ENCODE measurements at places on chromosomes 3 and 15. TPM values are rescaled to one million over a fixed set of nuclear protein-coding genes. Genes with fewer than 3 reads are reported as not detected.

DNA sequence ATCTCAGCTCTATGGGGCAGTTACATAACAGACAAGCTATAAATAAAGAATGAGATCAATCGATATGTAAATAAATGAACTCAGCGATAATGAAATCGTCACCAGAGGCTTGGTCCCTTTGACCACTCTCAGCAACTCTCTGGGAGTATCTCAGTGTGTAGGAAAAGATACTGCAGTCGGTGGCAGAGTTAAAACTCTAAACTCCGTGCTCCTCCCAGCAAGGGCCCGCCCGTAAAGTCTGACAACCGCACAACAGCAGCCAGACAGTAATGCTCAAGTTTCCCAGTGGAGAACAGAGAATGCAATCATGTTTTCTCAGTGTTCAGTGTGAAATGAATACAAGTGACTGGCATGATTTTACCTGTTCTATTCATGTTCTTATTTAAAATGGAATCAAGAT, 28.3 kb upstream of the IGF1R start:
- H3K4me1 ChIP-seq, result no peaks in the 10 kb centered on the region
- no peaks in the 10 kb centered on the region for H3K36me3 ChIP-seq
- H3K27ac ChIP-seq, result no peak overlapping the region
- no peak overlapping the region for H3K4me3 ChIP-seq
- H3K27me3 ChIP-seq, result peaks cover 88% of the 10 kb centered on the region
- no peak for DNase-seq

DNA sequence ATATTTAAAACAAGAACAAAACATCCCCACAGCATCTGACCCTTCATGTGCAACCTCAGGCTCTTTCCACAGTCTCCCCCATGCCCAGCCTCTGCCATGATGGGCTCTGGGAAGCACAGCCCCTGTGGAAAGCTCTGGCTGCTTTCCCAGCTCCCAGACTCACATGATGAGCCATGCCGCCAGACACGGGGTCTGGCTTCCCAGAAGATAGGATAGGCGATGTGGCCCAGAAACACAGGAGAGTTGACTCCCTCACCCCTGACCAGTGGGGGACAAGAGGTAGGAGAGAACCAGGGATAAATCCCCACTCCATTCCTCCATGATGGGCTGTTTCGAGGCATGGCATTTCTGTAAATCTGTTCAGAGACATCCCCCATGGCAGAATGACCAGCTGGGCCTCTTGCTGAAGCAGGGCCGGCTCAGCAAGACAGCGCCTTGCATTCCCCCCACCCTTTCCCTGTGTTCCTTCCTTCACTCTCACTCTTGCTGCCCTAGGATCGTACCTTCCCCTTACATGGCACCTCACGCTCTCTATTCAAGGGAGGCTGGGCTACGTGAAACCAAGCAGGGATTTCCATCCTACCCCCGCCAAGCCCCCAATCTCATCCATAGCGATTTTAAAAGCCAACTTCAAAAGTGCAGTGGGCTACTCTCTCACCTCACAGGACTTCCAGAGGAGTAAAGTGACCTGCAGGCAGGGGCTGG, 192.4 kb downstream of the ABHD5 start:
- H3K27ac ChIP-seq, result no peak overlapping the region
- no peak overlapping the region for H3K4me3 ChIP-seq
- peaks cover 10% of the 10 kb centered on the region for H3K4me1 ChIP-seq
- H3K36me3 ChIP-seq, result no peaks in the 10 kb centered on the region
- no peak for DNase-seq

DNA sequence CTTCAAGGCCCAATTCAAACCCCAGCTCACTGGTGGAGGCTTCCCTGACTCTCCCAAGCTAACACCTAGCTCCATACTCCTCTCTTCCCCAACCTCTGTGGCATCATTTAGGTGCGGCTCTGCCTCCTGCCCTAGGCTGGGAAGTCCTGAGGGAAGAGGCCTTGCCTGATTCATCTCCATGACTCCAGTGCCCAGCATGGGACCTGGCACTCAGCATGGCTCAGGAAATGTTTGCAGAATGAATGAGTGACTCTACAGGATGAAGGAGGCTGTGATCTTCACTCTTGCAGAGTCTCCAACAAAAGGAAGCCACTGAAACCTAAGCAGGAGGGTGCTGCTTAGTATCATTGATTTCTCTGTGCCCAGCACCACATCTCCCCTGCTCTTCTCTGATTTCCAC, 34.5 kb upstream of the INSYN1 start:
- H3K27ac ChIP-seq, result no peak overlapping the region
- no peaks in the 10 kb centered on the region for H3K4me1 ChIP-seq
- no peak overlapping the region for H3K4me3 ChIP-seq
- DNase-seq, result no peak

DNA sequence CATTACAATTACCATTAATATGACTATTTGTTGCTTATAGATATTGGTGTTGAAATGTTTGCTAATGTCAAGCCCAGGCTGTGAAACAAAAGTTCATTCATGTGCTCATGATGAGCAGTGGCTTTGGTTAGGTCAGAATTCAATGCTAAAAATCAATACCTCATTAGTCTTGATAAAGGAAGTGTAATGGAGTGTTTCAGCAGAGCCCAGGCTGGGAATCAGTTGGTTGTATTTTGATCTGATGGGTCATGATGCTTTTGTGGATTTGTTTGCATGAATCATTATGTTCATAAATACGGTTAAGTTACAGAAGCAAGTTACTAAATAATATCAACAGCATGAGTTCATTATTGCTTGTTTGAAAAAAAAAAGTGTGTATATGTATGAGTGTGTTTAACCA, 13.6 kb upstream of the ZNF774 start:
- H3K36me3 ChIP-seq, result no peaks in the 10 kb centered on the region
- DNase-seq, result peak; percentile 58
- H3K4me1 ChIP-seq, result peaks cover 48% of the 10 kb centered on the region
- H3K27ac ChIP-seq, result peak overlapping the region; percentile 92
- H3K27me3 ChIP-seq, result no peaks in the 10 kb centered on the region

GRCh38 chr3:141129541-141130011, 78.4 kb downstream of the SPSB4 start:
- H3K4me3 ChIP-seq, result no peak overlapping the region
- DNase-seq, result no peak
- peaks cover 6% of the 10 kb centered on the region for H3K27me3 ChIP-seq
- H3K27ac ChIP-seq, result no peak overlapping the region
- no peaks in the 10 kb centered on the region for H3K36me3 ChIP-seq
- no peaks in the 10 kb centered on the region for H3K4me1 ChIP-seq

DNA sequence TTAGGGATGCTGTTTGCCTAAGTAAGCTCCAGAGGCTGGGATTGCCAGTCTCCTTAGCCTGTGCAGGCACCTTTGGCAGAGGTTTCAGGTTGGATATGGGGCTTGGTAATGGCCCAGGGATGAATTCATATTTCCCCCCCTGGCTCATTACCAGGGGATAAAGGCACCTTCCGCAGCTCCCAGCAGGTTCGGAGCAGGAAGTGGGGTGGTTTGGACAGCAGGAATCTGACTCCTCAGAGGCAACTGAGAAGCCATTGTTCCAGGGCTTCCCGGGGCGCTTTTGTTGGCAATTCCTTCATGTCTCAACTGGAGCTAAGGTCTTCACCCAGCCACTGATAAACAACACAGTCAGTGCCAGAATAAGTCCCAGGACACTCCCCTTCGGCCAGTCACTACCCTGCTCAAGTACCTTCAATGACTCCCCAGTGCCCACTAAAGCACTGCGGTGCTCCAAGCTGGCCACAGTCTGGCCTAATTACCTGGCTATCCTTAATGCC, 85.3 kb upstream of the SLC6A6 start:
- H3K27me3 ChIP-seq, result peaks cover 46% of the 10 kb centered on the region
- H3K4me1 ChIP-seq, result no peaks in the 10 kb centered on the region
- H3K36me3 ChIP-seq, result no peaks in the 10 kb centered on the region
- H3K4me3 ChIP-seq, result no peak overlapping the region
- DNase-seq, result peak; percentile 41
- H3K27ac ChIP-seq, result no peak overlapping the region

DNA sequence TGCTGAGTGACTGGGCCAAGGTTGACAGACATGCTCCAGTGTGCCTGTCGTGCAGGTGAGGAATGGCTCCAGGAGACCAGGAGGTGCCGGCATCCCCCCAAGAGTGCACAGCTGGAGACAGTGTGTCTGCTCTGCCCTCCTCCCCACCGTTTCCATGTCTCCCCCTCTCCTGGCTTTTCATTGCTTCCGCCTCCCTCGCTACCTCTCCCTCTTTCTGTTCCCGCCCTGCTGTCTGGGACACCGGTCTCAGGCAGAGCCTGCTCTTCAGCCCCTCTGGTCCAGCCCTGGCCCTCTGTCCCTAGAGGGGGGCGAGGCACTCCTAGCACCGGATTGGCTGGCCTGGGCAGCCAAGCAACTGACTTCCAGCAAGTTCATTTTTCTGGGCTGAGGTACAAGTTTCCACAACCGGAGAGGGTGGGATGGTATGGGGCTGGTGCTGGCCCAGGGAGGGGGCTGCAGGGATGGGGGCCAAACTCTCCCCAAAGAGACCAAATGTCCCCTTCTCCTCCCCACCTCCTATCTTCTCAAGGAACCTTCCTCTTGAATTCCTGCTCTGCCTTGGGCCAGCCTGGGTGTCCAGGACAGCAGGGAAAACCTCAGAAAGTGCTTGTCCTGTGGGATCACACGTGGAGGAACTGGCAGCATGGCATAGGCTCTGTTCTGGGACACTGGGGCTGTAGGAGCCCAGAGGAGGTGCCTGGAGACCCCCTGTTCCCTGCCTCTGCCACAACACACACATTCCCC, 32.6 kb downstream of the PRKCD start:
- H3K4me3 ChIP-seq, result no peak overlapping the region
- no peak for DNase-seq
- peak overlapping the region; percentile 29 for H3K27ac ChIP-seq
- no peaks in the 10 kb centered on the region for H3K27me3 ChIP-seq
- peaks cover 29% of the 10 kb centered on the region for H3K4me1 ChIP-seq
- peaks cover 8% of the 10 kb centered on the region for H3K36me3 ChIP-seq

DNA sequence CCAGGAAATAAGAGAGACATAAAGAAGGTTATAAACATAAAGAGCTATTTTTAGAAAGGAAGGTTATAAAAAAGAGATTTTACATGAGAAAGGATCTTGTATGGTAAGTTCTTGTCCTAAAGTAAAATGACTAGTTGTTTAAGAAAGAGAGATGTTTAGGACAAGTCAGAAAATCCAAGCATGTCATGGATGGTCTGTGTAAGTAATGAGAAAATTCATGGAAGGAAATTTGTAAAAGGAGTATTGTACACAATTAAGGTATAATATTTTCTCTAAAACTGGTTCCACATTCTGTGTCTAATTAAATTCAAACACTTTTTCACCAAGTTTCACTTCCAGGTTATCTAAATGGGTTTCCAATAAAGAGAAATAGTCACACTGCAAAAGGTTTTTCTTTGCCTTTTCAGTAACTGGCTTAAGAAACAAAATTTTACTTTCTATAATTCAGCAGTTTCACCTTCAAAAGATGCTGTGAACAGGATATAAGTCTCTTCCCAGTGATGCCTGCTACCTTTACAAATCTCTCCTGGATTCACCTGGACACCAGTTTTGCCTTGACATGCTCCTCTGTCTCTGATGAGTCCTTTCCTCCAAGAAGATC, 455.7 kb downstream of the ZIC1 start:
- H3K4me1 ChIP-seq, result no peaks in the 10 kb centered on the region
- DNase-seq, result peak; percentile 10
- no peaks in the 10 kb centered on the region for H3K36me3 ChIP-seq
- no peak overlapping the region for H3K27ac ChIP-seq

- H3K27ac ChIP-seq, result peak overlapping the region; percentile 29
- H3K4me3 ChIP-seq, result no peak overlapping the region
- no peaks in the 10 kb centered on the region for H3K27me3 ChIP-seq
- peak; percentile 81 for DNase-seq
Observed at GRCh38 chr15:89383365-89384175, 48.9 kb upstream of the POLG start.

DNA sequence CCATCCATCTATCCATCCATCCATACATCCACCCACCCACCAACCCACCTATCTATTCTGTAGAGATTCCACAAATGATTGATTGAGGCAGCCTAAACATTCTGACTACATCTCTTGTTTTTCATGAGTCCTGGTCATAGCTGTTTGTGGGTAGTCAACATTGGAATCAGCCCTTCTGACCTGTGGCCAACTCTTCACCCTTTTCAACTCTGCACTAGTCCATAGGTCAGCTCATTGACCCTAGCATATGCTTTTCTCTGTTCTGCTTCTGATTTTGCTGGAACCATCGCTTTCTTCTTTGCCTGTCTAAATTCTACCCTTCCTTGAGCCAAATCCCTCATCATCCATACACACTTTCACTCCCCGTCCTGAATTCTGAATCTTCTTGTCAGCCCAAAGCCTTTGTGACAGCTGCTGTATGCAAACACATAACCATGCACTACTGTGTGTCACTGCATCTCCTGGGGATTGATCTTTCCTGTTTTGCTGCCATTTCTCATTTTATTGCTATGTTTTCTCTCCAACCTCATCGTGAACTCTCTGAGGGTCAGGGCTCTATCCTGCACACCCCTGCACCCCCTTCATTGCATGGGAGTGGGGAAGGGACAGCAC, 16.8 kb upstream of the KCTD6 start:
- no peaks in the 10 kb centered on the region for H3K36me3 ChIP-seq
- no peak overlapping the region for H3K4me3 ChIP-seq
- DNase-seq, result no peak
- H3K4me1 ChIP-seq, result peaks cover 22% of the 10 kb centered on the region
- H3K27me3 ChIP-seq, result no peaks in the 10 kb centered on the region

DNA sequence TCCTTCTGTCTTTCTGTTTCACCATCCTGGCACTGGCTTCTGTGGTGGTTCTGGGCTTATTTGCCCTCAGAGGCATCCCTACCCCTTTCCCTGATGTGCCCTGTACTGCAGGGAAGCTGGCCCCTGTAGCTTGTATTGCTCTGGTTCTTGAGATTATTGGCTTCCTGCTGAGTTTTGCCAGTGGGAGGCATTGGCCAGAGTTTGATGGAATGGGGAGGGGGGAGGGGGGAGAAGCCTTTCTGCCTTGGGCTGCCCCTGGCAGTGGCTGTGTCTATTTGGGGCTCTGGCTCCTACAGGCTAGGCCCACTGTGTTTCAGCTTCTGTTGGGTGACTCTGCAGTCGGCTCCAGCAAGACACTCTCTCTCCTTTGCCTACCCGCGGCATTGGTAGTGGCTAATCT, 41.6 kb upstream of the SEMA6D start:
- H3K36me3 ChIP-seq, result no peaks in the 10 kb centered on the region
- H3K4me3 ChIP-seq, result no peak overlapping the region
- no peak for DNase-seq
- no peak overlapping the region for H3K27ac ChIP-seq

DNA sequence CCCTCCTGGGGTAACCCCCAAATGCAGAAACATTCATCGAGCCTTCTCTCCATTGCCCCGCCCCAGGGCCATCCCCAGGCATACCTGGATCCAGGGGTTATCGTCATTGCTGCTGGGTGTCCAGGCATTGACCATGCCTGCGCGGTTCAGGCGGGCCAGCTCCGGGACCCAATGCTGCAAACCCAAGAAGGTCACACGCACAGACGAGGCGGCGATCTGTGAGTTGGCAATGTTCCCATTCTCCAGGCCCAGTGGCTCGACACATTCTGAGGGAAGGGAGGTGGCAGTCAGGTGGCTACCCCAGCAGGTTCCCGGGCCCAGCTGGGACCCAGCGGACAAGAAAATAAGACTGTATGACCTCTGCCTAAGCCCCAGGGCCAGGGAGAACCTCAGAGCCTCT, 6.1 kb downstream of the MFGE8 start:
- H3K4me1 ChIP-seq, result peaks cover 19% of the 10 kb centered on the region
- H3K36me3 ChIP-seq, result no peaks in the 10 kb centered on the region
- no peak overlapping the region for H3K27ac ChIP-seq
- DNase-seq, result no peak
- H3K27me3 ChIP-seq, result no peaks in the 10 kb centered on the region
- H3K4me3 ChIP-seq, result no peak overlapping the region

PIF1 gene
- total RNA-seq, result 43.5 TPM

PRSS50 gene
- not detected for total RNA-seq

NAA80 gene
- total RNA-seq, result 8.7 TPM

GLDN gene
- total RNA-seq, result not detected

MKRN2OS gene
- total RNA-seq, result 7.9 TPM

FRMD5 gene
- 12.2 TPM for total RNA-seq

GLCE gene
- 11.1 TPM for total RNA-seq

CASR gene
- not detected for total RNA-seq
